ENCODE measurements at places on chromosomes 5 and 9.

DNA sequence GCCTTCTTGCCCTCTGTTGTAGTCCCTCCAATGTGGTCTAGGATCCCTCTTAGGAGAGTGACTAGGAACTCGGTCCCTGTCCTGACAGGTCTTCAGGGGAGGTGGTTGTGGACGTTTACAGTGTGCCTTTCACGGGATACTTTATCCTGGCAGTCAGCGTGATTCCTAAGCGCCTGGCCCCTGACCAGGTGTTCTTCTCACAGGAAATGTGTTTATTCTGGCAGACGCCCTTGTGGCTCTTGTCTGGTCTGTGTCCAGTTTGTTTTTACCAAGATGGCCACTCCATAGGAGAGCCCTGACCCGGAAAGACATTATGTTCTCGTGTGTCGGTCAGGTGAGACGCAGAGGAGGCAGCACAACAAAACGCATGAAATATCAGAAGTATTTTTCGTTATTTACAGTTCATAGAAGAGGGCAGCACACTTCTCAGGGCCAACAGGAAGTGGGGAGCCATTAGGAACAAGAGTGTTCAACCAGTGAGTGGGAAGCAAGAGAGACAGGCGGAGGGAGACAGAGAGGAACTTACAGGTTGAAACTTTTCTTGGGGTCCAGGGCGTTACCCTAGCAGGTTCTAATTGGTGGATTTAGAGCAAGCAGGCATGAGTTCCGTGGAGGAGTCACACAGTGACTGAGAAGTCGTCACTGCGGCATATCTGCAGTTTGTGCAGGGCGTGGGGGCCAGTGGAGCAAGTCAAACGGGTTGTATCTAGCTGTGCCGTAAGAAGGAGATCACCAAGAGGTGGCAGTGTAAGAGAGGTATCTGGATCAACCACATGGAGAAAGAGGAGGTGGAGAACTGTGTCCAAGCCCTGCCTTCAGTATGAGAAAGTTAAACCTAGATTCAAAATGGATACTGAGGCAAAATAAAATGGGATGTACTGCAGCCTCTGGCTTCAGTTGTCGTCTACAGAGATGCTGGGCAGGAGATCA is 412.9 kb downstream of the ZSWIM6 start:
- DNase-seq: no peak

- no peak for DNase-seq
Observed at GRCh38 chr5:176533390-176533789, 3.8 kb downstream of the RNF44 start.

DNA sequence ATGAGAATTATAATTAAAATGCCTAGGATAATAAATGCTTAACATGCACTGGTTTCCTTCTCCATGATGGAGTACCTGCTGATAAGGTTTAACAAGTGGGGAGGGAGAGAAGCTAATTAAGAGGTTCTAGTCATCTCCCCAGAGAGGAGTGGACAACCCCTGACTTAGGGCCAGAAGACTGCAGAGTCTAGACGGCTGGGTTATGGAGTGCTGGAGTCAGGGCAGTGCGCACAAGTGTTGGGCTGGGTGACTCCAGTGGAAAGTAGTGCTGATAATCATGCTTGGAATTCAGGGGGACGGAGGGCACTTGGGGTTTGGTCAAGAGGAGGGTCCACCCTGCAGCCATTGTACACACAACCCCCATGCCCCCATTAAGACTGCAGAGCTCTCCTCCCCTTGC is 32.8 kb upstream of the TGFBI start:
- DNase-seq: no peak

DNA sequence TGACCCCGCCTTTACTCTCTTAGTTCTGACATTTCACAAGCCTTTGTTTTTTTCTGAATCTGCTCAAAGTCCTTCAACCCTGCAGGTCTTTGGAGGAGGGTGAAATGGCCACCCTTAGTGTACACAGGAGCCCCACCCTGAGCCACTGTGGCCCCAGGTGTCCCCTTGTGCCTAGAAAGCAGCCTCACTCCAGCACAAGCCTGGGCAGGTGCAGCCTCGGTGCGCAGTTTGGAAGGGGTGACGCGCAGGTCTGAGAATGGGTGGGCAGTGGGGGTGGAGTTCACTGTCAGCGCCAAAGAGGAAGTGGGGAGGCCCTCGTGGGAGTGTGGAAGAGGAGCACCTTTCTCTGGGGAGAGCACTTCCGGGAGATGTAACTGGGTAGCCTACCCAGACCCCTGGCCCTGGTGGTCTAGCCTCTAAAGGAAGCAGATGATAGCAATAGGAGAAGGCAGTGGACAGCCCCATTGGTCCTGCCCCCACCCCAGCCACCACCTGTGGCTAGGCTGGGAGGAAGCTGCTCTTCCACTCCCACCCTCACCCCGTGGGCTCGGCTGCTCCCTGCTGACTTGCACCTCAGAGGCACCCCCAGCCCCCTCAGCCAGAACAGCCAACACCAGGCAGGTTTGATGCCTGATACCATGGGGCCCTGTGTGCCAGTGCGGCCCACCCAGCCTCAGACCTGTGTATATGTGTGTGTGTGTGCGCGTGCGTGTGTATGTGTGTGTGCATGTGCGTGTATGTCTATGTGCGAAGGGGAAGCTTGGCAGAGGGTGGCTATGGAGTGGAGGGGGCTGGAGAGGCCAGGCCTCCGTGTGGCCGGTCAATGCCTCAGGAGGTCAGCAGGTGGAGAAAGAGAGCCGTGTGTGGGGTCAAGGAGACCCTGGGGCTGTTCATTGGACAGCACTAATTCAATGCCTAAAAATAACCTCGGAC is 16.8 kb upstream of the DAB2IP start:
- peak; percentile 74 for DNase-seq

- no peak for DNase-seq
Observed at GRCh38 chr9:79428422-79428821, 143.3 kb upstream of the TLE4 start.

DNA sequence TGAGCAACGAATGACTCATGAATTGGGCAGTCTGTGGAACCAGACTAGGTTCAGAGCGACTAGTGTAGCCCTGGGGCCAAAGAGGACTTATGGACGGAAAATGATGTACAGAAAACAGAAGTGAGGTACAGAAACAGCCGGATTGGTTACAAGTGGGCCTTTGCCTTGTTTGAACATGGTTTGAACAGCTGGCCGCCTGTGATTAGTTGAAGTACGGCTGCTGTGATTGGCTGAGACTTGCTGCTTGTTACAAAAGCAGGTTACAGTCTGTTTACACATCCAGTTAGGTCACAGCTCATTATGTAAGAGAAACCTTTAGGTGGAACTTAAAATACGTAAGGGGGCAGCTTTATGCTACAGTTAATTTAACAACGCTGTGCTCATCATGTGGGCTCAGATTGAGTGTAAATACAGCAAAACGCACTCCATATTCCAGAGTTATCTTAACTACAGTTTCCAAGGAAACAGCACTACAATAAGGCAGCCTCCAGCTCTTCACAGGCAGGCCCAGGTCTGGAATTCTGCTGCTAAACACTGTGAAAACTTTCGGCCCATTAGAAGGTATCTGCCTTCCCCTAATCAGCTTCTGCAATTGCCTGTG is 6.5 kb downstream of the AMACR start:
- DNase-seq: no peak

DNA sequence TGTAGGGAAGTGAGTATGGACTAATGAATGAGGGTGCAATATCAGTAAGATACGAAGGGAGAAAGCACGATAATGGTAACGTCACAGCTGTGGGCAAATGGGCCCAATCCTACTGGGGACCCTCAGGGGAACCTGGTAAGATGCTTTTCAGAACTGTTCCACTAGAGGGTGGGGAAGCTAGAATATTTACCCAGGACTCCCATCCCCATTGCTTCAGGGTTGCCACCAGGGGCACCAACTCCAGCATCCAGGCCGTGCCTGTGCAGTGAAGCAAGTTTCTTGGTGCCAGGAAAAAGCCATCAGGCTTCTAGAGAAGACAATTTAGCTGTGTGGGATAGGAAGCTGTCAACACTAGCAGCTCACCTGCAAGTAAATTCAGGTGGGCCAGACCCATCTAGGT is 409.3 kb downstream of the AGTPBP1 start:
- no peak for DNase-seq

- no peak for DNase-seq
Observed at GRCh38 chr5:163385271-163385670, 52.1 kb upstream of the CCNG1 start.

- peak; percentile 65 for DNase-seq
Observed at GRCh38 chr5:143101121-143101520, 302.4 kb downstream of the NR3C1 start.

All from GM13976 (cell line).